ENCODE measurements at places on chromosomes 5 and 9. TPM values are rescaled to one million over a fixed set of nuclear protein-coding genes. Genes with fewer than 3 reads are reported as not detected.

DNA sequence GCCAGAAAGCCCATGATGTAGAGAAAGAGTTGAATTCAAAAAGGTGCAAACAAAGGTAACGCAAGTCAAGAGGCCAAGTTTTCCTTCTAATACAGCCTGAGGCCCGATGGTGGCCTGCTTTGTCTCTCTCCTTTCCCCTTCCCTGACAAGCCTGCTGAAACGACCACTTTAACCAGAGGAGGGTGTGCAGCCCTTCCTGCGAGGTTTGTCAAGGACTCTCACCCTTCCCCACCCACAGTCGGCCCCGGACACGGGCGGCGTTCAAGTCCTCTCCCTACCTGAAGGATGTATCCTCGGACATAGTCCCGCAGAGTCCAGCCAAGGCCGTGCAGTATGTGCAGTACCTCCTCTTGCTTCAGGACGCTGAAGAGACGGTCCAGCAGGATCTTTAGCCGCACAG is 318.2 kb downstream of the BNC2 start:
- no peak for DNase-seq
- no peaks in the 10 kb centered on the region for H3K4me1 ChIP-seq
- no peaks in the 10 kb centered on the region for H3K27me3 ChIP-seq
- no peak overlapping the region for H3K4me3 ChIP-seq

Gene ANKRD34B
- not detected for total RNA-seq

DNA sequence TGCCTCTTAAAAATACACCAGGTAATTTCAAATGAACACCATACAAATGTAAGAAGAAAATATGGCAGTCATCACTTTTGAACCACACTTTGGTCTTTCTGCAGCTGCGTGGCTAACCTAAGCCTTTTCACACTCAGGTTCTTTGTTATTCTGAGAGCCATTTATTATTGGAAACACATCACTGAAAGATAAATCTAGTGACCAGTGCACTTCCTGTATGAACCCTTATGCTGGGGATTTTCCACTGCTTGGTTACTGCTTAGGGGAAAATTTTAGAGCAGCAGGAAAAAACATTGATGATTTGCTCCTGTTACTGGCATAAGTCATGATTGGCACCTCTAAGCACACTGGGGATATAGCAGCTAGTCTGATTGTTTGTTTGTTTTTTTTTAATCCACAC is 58.6 kb upstream of the RANBP3L start:
- peak overlapping the region; percentile 11 for H3K27ac ChIP-seq
- no peak overlapping the region for H3K4me3 ChIP-seq
- H3K36me3 ChIP-seq: no peaks in the 10 kb centered on the region
- peak; percentile 53 for DNase-seq
- no peaks in the 10 kb centered on the region for H3K27me3 ChIP-seq
- peaks cover 6% of the 10 kb centered on the region for H3K4me1 ChIP-seq

Gene PRRT1B
- not detected for total RNA-seq

Gene TNFSF15
- 1.5 TPM for total RNA-seq

- no peak overlapping the region for H3K27ac ChIP-seq
- no peak overlapping the region for H3K4me3 ChIP-seq
- no peaks in the 10 kb centered on the region for H3K36me3 ChIP-seq
- H3K27me3 ChIP-seq: peaks cover 33% of the 10 kb centered on the region
- DNase-seq: no peak
Observed at GRCh38 chr5:41896230-41896629, 7.9 kb upstream of the RIMOC1 start.

- no peaks in the 10 kb centered on the region for H3K36me3 ChIP-seq
- H3K4me1 ChIP-seq: no peaks in the 10 kb centered on the region
- H3K27me3 ChIP-seq: no peaks in the 10 kb centered on the region
- DNase-seq: no peak
- H3K27ac ChIP-seq: no peak overlapping the region
- H3K4me3 ChIP-seq: no peak overlapping the region
Observed at GRCh38 chr5:114504560-114504959, 142.7 kb downstream of the KCNN2 start.

GRCh38 chr9:18564018-18564880 is 90.3 kb downstream of the ADAMTSL1 start:
- DNase-seq: no peak
- no peaks in the 10 kb centered on the region for H3K27me3 ChIP-seq
- no peaks in the 10 kb centered on the region for H3K36me3 ChIP-seq
- no peaks in the 10 kb centered on the region for H3K4me1 ChIP-seq

DNA sequence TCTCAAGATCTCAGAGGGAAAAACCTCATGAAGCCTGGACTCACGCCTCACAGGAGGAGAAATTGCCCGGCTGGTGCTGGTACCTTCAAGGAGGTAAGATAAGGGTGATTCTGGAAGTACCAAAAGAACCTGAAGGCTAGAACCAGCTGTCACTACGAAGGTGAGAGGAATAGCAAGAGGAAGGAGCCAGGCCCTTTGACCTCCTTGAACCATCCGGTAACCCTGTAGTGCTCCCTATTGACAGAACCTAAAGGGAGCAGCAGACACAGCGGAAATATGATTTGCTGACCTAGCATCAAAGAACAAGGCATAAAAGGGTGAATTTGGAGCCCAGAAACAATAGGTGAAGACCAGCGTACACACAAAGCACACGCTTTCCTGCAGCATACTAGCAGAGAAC is 92.2 kb downstream of the DOCK8 start:
- H3K27ac ChIP-seq: no peak overlapping the region
- H3K36me3 ChIP-seq: peaks cover 59% of the 10 kb centered on the region
- H3K4me3 ChIP-seq: no peak overlapping the region
- H3K4me1 ChIP-seq: peaks cover 2% of the 10 kb centered on the region
- no peaks in the 10 kb centered on the region for H3K27me3 ChIP-seq
- DNase-seq: peak; percentile 85

GRCh38 chr9:70600506-70600905 is 186.0 kb upstream of the KLF9 start:
- DNase-seq: no peak
- H3K4me3 ChIP-seq: no peak overlapping the region
- no peaks in the 10 kb centered on the region for H3K27me3 ChIP-seq
- no peaks in the 10 kb centered on the region for H3K36me3 ChIP-seq

DNA sequence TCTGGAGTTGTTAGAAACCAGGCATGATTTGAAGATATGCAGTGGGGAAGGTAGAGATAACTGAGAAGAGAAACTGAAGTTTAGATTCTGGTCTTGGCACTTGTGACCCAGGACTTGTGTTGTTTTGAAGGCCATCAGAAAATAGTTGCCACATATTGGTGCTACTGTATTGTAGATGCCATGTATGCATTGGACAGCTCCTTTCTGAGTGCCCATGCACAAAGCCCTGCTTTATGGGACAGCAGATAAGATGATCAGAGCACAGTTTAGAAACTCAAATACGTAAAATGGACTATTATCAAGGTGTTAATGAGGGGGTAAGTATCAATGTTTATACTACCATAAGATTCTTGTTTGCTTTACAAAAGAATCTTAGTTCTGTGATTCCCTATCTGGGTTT is 84.9 kb downstream of the KIF4B start:
- no peak overlapping the region for H3K4me3 ChIP-seq
- no peak overlapping the region for H3K27ac ChIP-seq
- no peaks in the 10 kb centered on the region for H3K4me1 ChIP-seq

GRCh38 chr5:33781286-33781685 is 110.5 kb downstream of the ADAMTS12 start:
- H3K27ac ChIP-seq: no peak overlapping the region
- no peaks in the 10 kb centered on the region for H3K36me3 ChIP-seq
- no peaks in the 10 kb centered on the region for H3K27me3 ChIP-seq
- H3K4me1 ChIP-seq: no peaks in the 10 kb centered on the region

GRCh38 chr5:56684159-56684558 is 131.2 kb upstream of the MAP3K1 start:
- H3K4me3 ChIP-seq: no peak overlapping the region
- H3K4me1 ChIP-seq: peaks cover 29% of the 10 kb centered on the region
- H3K36me3 ChIP-seq: no peaks in the 10 kb centered on the region
- no peak overlapping the region for H3K27ac ChIP-seq

Gene CAMK2A
- total RNA-seq: not detected

DNA sequence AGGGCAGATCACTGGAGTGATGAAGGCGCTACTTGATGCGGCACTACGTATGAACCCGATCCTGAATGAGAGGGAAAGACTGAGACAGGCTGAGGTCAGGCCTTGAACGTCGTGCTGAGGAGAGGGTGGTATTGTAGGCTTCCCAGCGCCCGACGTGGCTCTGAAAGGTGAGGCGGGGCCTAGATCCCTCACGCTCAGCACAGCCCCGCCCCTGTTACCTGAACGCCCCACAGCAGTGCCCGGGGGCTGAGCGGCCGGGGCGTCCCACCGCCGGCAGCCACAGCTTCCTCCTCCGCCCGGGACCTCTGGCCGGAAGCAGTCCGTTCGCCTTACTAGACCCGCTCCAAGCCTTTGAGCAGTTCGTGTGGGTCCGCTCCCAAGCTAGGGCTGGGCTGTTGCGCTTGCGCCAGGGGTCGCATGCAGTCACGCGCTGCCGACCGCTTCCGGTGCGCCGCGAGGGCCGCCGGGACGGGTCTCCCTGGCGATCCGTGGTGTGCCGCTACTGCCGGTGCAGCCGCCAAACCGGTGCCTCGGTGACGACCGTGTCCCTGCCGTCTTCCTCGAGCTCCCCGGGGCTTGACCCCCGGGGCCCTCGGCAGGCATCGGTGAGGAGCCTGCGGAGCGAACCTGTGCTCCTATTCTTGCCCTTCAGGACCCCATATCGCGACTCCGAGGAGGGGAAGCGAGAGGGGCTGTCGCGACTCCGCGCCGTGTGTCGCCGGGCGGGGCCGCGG is at the start of the genes HMGXB3 and TIGD6:
TSS of gene HMGXB3 (plus strand) at position 484 of the 734 bp plus-strand sequence. CDS start 4,114 bp downstream, outside the sequence.
TSS of gene TIGD6 (minus strand) at position 399 of the 734 bp plus-strand sequence. CDS start 4,306 bp downstream, outside the sequence.
- H3K4me1 ChIP-seq: peaks cover 41% of the 10 kb centered on the region
- no peaks in the 10 kb centered on the region for H3K27me3 ChIP-seq
- peaks cover 24% of the 10 kb centered on the region for H3K36me3 ChIP-seq
- H3K27ac ChIP-seq: peak within 1 kb of the TSS; percentile 97
- peak; percentile 96 for DNase-seq
- H3K4me3 ChIP-seq: peak within 1 kb of the TSS; percentile 86

DNA sequence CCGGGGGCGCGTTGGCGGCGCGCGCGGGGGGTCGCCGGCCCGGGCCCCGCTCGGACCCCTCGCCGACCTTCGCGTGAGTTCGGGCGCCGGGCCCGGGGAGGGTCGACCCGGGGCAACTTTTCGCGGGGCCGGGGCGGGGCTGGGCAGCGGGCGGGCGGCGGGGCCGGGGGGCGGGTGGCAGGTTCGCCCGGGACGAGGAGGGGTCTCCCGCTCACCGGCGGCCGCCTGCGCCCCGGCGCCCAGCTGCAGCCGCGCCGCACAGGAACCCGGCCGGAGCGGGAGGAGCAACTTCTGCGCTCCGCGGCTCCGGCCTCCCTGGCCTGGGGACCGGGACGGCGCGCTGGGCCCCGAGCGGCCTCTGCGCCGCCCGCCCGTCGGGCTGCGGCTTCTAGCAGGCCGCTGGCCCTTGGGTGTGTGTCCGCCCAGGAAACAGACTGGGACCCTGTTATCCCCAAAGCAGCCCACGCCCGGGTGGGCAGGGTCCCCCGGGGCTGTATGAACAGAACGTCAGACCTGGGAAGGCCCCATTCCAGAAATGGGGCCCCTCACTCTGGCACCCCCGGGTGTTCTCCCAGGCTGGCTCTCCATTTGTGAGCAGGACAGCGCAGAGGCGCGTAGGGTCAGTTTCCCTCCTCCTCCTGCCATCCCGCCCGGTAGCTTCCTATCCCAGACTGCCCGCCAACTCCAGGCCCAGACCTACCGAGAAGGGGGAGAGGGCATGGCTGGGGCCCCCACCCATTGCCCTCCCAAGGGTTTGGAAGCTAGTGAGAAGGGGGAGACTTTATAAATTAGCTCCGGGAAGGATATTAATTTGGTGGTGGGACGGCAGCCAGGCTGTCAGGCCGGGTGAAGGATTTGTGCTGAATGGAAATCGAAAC is 708 bp downstream of the RXRA start:
- H3K36me3 ChIP-seq: no peaks in the 10 kb centered on the region
- DNase-seq: no peak
- H3K4me3 ChIP-seq: peak overlapping the region; percentile 26
- H3K27me3 ChIP-seq: peaks cover 34% of the 10 kb centered on the region
- H3K4me1 ChIP-seq: peaks cover 7% of the 10 kb centered on the region
- no peak overlapping the region for H3K27ac ChIP-seq

DNA sequence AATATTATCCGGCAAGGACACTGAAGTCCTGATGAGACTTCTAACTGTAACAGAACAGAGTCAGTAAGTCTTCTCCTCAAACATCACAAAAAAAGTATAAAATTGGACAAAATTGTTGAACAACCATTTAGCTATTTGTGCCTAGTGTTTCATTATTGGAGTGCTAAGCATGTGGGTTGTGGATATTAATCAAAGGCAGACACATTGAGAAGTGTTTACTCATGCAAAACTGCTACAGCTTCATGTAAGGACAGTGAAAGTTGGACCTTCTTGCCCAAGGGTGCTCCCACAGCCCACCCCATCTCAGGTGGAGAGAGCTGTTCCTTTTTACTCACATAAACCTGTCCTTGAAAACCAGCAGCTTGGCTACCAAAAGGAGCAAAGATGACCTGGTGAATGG is 355.1 kb upstream of the DAB2 start:
- no peaks in the 10 kb centered on the region for H3K4me1 ChIP-seq
- H3K27me3 ChIP-seq: peaks cover 4% of the 10 kb centered on the region
- no peak overlapping the region for H3K27ac ChIP-seq
- DNase-seq: no peak

GRCh38 chr5:109805472-109805871 is 115.7 kb downstream of the MAN2A1 start:
- H3K4me1 ChIP-seq: no peaks in the 10 kb centered on the region
- DNase-seq: no peak
- H3K4me3 ChIP-seq: no peak overlapping the region
- H3K36me3 ChIP-seq: peaks cover 30% of the 10 kb centered on the region
- no peaks in the 10 kb centered on the region for H3K27me3 ChIP-seq

- DNase-seq: peak; percentile 17
- no peaks in the 10 kb centered on the region for H3K27me3 ChIP-seq
- H3K27ac ChIP-seq: no peak overlapping the region
- H3K36me3 ChIP-seq: peaks cover 45% of the 10 kb centered on the region
- no peak overlapping the region for H3K4me3 ChIP-seq
Observed at GRCh38 chr5:131324303-131324702, 60.5 kb downstream of the CDC42SE2 start.

DNA sequence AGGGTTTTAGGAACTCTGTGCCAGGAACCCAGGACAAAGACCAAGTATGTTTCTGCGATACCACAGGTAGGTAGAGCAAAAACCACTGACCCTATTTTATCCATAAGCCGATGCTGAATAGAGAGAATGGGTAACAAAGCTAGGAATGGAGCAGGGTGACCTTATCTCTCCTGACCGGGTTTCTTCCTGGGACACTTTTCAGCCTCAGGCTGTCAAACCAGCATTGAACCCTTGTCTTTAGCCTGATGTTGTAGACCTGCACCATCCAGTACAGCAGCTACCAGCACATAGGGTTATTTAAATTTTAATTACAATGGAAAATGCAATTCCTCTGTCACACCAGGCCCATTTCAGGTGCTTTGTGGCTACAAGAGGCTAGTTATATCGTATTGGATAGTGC is 43.1 kb upstream of the DMRT3 start:
- DNase-seq: no peak
- H3K27ac ChIP-seq: no peak overlapping the region
- no peaks in the 10 kb centered on the region for H3K36me3 ChIP-seq
- H3K4me3 ChIP-seq: no peak overlapping the region
- H3K4me1 ChIP-seq: no peaks in the 10 kb centered on the region

GRCh38 chr9:89639367-89639795 is 34.6 kb downstream of the GADD45G start:
- no peak overlapping the region for H3K27ac ChIP-seq
- H3K27me3 ChIP-seq: peaks cover 18% of the 10 kb centered on the region
- no peaks in the 10 kb centered on the region for H3K36me3 ChIP-seq
- H3K4me3 ChIP-seq: no peak overlapping the region
- no peak for DNase-seq
- H3K4me1 ChIP-seq: peaks cover 13% of the 10 kb centered on the region
